ENCODE measurements at places on chromosomes 3 and 15. TPM values are rescaled to one million over a fixed set of nuclear protein-coding genes. Genes with fewer than 3 reads are reported as not detected.

- no peak for DNase-seq
Measured at GRCh38 chr15:60835974-60836373, 357.0 kb upstream of the ICE2 start.

The PPARG gene
- 235 TPM for total RNA-seq

DNA sequence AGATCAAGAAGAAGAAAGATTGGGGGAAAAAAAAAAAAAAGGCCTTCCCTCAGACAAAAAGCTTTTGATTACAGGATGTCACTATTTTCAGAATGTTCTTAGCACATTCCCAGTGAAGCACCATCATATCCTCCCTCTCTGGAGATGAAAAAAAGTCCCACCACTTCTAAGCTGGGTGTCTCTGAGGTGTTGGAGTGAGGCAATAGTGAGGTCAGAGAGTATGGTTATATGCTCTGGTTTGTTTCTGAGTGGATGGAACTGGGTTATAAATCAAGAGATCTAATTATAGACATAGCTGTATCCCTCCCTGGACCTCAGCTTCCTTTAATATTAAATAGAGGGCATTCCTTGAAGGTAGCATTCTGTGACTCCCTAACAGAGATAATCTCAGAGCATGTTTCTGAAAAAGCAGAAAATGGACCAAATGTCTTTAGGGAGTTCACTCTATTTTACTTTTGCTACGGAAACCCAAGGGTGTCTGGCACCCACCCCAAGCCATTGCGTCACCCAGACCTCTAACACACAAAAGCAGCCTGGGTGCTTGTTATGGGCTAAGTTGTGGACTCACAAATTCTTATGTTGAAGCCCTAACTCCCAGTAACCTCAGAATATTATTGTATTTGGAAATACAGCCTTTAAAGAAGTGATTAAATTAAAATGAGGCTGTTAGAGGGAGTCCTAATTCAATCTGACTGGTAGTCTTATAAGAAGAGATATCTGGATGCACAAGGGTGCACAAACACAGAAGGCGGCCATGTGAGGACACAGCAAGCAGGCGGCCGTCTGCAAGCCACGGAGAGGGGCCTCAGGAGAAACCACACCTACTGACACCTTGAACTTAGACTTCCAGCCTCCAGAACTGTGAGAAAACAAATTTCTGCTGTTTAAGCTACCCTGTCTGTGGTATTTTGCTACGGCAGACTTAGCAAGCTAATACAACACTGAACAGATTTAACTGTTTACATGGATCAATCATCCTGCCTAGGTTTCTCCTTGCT lies 81.5 kb downstream of the MB21D2 start:
- DNase-seq = no peak

DNA sequence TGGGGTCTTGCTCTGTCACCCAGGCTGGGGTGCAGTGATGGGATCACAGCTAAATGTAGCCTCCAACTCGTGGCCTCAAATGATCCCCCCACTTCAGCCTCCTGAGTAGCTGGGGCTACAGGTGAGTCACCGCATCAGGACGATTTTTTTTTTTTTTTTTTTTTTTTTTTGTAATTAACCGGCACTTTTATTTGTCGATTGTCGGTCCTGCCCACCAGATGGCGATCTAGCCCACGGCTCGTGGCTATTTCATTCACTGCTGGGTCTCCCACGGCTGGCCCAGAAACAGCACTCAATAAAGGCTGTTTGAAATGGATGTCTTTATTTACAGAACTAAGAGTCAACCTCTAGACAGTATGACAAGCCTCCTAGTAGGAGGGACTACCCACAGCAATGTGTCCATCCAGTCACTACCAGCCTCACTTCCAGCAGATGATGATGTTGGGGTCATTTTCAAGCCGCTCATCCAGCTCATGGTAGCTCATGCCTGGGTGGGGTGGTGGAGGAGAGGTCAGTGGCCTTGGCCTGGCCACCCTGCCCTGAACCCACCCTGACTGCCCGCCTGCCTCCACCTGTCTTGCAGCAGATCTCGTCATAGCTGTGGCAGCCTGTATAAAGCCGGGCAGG lies 1.8 kb upstream of the ZMYND10 start:
- DNase-seq = no peak

The AP3B2 gene
- 0.31 TPM for total RNA-seq

GRCh38 chr3:99119385-99119784 lies 217.9 kb upstream of the DCBLD2 start:
- DNase-seq = no peak

DNA sequence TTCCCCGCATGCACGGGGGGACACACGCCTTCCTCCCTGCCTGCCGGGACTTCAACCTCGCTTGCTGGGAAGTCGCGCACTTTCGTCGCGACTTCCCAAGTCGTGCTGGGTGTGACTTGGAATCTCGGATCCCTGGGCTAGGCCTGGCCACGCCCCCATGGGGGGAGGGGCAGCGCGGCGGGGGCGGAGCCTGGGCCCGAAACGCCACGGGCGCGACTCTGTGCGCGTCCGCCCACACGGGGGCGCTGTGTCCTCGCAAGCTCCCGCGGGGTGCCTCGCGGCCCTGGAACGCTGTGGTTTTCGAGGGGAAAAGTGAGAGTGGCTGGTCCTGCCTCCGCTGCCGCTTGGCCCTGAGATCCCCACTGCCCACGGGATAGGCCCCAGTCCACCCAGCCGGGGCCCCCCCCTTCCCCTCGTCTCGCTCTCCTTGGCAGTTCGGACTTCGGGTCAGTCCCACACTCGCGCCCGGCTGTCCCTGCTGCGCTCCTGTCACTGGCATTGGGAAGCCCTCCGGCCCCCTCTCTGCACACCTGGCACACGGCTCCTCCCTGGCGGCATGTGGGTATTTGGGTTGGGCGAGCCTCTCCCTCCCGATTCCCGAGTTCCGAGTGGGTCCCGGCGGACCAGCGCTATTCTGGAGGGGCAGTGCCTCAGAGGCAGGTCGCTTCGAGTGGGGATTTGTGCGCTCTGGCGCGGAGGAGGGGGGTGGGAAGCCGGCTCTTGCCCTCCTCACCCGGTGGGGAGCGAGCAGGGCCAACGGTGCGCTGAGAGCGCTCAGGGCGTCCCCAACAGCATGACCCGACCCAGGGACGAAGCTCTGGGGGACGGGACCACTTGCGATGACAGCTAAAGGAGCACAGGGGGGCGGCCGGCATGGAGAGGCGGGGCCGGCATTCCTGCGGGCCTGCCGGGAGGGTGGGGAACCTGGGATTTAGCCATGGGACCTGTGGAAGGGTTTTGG lies 23.6 kb downstream of the SEC61A1 start:
- DNase-seq = peak; percentile 88

- DNase-seq = peak; percentile 40
Measured at GRCh38 chr15:75620841-75621391, 4.6 kb downstream of the SNUPN start.

DNA sequence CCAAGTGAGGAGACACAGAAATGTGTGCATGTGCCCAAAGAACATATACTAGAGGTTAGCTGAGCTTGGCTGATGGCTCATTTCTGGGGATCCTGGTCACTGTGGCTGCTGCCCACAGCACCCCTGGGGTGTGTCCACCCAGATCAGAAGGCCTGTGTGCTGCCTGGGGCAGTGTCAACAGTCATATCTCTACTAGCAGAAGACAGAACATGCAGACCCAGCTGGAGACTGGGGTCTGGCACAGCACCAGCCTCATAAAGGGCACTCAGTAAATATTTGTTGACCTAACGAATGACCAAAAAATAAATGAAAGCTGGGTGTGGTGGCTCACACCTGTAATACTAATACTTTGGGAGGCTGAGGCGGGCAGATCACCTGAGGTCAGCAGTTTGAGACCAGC lies 16.4 kb downstream of the CHRNA3 start:
- DNase-seq = no peak

DNA sequence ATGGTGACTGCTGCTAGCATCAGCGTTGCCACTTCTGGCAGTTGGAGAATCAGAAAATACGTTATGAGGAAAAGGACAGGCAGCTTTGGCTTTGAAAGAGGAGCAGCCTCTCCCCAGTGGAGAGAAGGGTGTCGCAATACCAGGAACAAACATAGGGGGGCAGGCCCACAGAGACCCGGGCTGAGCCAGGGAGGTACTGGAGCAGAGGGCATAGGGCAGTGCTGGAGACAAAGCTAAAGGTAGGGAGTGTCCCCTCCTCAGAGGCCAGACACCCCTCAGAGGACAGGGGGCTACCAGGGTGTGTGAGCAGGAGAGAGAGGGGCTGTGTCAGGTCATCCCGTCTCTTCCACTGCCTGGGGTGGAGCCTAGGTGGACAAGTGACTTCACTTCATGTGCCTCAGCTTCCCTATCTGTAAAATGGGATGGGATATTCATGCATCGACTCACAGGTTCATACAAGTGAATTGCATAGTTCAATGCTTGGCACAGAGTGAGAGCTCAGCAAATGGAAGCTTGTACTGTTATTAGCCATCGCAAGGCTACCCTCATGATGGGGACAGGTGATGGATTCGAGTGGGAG lies 49.7 kb upstream of the LIMD1 start:
- DNase-seq = no peak

DNA sequence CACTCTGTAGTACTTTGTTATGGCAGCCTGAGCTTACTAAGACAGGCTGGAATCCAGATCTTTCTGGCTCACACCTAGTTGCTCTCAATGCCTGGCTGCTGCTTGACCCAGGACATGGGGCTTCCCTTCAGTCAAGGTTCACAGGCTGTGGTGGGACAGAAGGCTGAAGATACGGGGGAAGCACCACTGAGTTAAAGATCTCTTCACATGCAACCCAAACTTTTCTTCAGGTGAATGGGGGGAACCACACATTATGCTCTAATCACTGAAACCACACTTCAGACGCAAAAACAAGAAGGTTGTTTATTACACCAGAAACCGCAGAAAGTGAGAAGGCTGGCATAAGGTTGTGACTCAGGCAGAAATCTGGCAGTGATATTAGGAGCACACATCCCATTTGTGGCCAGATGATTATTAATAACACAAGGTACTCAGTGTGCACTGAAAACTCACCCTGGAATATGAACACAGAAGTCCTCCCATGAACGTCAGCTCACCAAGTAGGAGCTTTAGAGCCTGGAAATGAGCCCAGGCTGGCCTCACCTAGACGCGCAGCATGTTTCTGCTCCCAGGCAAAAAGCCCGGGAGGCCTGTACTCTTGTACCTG lies 230.5 kb upstream of the CHRNA7 start:
- DNase-seq = no peak

DNA sequence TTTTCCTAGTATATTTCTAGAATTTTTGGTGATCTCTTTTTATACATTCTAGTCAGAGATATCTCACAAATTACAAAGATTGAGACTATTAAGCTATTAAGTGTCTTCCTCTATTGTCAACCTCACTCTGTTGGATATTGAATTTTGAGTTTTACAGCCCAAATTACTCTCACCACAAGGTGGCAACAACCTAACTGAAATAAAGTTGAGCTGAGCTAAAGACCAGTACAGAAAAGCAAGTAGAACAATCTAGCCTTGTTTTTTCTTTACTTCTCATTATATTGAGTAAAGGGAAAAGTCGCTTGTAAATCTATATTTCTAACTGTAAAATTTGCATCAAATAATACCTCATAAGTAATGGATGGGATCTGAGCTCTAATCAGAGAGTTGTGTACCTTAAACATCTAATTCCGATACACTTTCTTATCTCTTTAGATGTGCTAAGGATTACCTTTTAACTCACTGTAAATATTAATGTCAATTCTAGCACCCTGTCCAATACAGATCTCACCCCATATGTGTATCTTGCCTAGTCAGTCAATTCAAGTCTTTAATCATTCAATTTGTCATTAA lies 13.6 kb upstream of the COMMD2 start:
- no peak for DNase-seq

The IL16 gene
- total RNA-seq = 45.8 TPM

GRCh38 chr3:71131375-71132314 lies 451.9 kb downstream of the FOXP1 start:
- no peak for DNase-seq

DNA sequence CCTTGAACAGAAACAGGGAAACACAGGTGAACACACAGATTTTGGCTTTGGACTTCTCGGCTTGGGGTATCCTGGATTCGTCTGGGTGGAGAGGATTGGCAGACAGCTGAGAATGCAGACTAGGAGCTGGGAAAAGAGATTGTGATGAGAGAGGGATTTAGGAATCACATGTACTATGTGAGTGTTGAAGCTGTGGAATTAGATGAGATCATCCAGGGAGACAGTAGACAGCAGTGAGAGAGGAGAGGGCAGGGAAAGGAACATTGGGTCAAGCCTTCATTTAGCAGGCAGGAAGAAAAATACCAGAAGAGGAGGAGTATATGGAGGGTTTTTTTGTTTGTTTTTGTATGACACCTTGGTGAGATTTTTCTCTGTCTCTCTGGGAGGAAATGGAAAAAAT lies 262.1 kb upstream of the TBL1XR1 start:
- DNase-seq = no peak

DNA sequence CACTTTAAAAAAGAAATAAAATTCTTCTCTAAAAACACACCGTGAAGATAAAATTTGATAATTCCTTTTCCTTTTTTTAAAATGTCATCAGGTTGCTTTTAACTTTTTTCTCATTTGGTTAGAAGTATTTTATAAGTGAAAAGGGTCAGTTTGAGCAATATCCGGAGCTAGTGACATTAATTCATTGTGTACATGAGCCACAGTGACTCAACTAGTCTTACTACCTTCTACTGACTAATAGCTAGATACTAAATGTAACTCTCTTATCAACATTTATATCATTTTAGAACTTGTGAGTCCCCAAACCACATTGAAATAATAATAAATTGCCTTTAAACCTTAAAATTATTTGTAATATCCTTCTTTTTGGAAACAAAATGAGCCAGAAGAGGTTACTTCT lies 101.2 kb upstream of the ZBTB20 start:
- no peak for DNase-seq

The EIF2A gene
- 157 TPM for total RNA-seq

DNA sequence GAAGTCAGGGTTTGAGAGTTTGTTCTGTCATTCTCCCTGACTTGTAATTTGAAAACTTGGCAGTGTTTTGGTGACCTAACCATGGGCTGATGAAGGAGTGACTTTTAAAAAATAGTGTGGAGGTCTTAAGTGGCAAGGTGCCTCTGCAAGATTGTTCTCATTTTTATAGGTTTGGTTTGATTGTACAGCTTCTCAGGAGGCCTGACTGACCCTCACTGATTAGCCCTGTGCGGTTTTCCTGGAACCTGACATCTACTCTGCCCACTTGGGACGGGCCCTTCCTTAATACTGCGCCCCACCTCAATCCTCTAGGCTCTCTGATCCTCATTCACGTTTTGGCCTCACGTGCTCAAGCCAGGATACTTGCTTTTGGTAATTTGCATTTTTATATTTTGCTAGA lies 2.8 kb downstream of the UBE2E1 start:
- DNase-seq = no peak
